Aorta (tissue), 5 donors: ENCODE measurements at places on chromosomes 2 and 18. TPM values are rescaled to one million over a fixed set of nuclear protein-coding genes. Genes with fewer than 3 reads are reported as not detected.

DNA sequence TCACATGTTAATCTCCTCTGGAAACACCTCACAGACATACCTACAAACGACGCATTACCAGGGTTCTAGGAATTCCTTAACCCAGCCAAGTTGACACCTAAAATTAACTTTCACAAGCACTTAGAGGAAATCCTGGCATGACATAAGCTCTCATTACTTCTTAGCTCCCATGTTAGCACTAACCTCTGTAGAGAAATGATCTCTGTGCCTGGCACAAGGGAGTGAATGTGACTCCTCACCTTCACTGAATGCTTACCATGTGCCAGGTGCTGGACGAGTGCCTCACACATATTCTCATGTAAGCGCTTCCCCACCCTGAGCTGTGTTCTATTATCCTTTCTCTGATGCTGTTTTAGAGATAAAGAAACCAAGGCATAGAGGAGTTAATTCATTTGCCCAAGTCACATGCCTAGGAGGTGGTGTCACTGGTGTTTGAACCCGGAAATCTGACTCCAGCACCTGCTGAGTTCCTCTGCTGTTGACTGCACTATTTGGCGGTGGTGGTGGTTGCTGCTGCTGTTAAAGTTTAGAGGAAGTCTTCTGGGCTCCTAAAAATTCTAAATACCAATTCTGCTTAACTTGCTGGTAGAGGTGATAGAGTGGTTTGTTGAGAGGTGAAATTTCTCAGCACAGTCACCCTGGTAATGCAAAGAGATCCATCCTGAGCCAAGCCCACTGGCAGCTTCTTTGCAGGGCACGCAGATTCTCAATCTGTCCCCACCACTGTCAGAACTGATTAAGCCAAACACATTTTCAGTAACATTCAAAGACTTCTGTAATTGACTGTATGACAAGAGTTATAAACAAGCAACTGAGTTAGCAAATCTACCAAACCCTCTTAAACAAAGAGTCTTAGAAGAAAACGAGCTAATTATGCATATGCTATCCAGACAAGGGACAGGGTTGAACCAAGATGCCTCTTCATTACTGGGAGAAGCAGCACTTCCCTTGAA lies 200.3 kb downstream of the CMPK2 start:
- no peaks in the 10 kb centered on the region for H3K4me1 ChIP-seq
- DNase-seq, result no peak
- H3K4me3 ChIP-seq, result no peak overlapping the region

DNA sequence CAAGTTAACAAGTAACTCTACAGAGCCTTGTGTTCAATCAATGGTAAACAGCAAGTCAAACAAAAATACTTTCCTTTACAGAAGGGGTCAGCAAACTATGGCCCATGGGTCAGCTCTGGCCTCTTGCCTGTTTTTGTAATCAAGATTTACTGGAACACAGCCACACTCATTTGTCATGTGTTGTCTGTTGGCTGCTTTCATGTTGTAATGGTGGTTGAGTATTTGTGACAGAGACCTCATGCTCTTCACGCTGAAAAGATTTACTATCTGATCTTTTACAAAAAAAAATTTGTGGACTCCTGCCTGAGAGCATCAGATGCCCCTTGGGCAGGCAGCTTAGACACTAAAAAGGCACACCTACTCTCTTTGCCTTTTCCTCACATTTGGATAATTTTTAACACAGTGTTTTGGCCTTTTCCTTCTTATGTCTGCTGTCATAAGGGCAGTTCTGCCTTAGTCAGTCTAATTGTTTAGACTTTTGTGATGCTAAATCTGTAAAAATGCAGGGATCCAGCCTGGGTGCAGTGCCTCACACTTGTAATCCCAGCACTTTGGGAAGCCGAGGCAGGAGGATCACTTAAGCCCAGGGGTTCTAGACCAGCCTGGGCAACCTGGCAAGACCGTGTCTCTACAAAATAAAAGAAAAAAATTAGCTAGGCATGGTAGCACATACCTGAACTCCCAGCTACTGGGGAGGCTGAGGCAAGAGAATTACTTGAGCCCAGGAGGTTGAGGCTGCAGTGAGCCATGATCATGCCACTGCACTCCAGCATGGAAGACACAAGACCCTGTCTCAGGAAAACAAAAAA lies 18.3 kb downstream of the IL1B start:
- H3K4me1 ChIP-seq, result no peaks in the 10 kb centered on the region
- H3K27ac ChIP-seq, result no peak overlapping the region
- H3K36me3 ChIP-seq, result no peaks in the 10 kb centered on the region
- no peak for DNase-seq
- H3K27me3 ChIP-seq, result no peaks in the 10 kb centered on the region

GRCh38 chr2:225556461-225556860 lies 157.0 kb downstream of the NYAP2 start:
- no peak for DNase-seq
- no peaks in the 10 kb centered on the region for H3K4me1 ChIP-seq
- H3K4me3 ChIP-seq, result no peak overlapping the region
- H3K27ac ChIP-seq, result no peak overlapping the region

- H3K4me3 ChIP-seq, result peak overlapping the region; percentile 99
- H3K36me3 ChIP-seq, result no peaks in the 10 kb centered on the region
- DNase-seq, result peak; percentile 52
- H3K27ac ChIP-seq, result no peak overlapping the region
Observed at GRCh38 chr18:35581898-35582641, 530 bp downstream of the GALNT1 start.

- no peak for DNase-seq
- no peaks in the 10 kb centered on the region for H3K27me3 ChIP-seq
- H3K36me3 ChIP-seq, result no peaks in the 10 kb centered on the region
- no peak overlapping the region for H3K4me3 ChIP-seq
- no peak overlapping the region for H3K27ac ChIP-seq
Observed at GRCh38 chr2:83528767-83529166, 930.3 kb downstream of the SUCLG1 start.

DNA sequence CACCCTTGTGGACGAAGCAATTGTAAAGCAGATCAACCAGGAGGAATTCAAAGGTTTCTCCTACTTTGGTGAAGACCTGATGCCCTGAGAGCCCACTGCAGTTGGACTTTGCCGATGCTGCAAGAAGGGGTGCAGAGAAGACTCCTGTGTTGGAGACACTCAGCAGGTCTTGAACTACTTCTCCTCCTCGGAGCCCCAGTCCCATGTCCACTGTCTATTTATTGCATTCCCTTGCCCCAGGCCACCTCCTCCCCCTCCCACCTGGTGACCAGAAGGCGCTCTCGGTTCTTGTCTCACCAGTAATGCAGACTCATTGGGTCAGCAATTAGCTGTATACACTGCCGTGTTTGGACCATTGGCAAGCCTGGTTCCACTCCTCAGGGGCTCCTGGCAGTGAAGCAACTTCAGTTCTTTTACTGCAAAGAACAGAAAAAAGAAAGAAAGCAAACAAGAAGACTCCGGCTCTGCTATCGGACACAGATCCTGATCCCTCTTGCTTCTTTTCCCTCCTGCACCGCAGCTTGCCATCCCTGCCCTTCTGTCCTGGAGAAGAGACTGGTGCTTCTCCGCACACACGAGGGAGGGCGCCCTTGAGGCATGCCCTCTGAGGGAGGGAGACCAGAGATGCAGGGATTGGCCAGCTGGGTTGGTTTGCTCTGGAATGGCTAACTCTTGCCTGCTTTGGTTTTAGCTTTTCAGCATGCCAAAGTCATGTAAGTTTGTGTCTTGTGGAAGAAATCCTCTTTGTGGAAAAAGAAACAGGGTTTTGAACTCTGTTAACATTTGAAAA lies 112.2 kb upstream of the EPAS1 start:
- no peaks in the 10 kb centered on the region for H3K4me1 ChIP-seq
- H3K4me3 ChIP-seq, result no peak overlapping the region
- H3K27ac ChIP-seq, result no peak overlapping the region
- DNase-seq, result no peak

GRCh38 chr2:120669121-120669952 lies 66.3 kb upstream of the GLI2 start:
- no peaks in the 10 kb centered on the region for H3K36me3 ChIP-seq
- no peaks in the 10 kb centered on the region for H3K4me1 ChIP-seq
- H3K27me3 ChIP-seq, result no peaks in the 10 kb centered on the region
- no peak overlapping the region for H3K4me3 ChIP-seq

The FAM124B gene
- not detected for polyA plus RNA-seq
